ENCODE measurements at places on chromosomes 1 and 21.

DNA sequence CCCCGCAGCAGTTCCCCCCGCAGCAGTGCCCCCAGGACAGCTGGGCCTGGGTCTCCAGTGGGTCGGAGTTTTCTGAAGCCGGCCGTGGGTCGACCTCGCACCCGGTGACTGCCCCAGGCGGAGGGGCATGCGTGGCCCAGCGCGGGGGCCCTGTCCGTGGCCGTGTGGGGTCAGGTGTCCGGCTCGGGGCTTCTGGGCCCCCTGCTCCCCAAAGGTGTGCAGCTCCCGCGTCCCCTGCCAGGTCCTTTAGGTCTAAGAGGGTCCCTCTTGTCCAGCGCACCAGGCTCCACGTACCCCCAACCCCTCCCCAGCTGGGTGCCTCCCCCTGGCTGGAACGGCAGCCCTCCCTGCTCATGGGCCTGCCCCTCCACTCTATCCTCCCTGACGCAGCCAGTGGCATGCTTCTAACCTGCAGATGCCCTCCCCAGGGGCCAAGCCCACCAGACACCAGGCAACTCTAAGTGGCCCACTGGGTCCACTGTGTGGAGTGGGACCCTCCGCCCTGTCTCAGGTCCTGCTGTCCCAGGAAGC lies 5.9 kb upstream of the HES4 start:
- no peak for DNase-seq

DNA sequence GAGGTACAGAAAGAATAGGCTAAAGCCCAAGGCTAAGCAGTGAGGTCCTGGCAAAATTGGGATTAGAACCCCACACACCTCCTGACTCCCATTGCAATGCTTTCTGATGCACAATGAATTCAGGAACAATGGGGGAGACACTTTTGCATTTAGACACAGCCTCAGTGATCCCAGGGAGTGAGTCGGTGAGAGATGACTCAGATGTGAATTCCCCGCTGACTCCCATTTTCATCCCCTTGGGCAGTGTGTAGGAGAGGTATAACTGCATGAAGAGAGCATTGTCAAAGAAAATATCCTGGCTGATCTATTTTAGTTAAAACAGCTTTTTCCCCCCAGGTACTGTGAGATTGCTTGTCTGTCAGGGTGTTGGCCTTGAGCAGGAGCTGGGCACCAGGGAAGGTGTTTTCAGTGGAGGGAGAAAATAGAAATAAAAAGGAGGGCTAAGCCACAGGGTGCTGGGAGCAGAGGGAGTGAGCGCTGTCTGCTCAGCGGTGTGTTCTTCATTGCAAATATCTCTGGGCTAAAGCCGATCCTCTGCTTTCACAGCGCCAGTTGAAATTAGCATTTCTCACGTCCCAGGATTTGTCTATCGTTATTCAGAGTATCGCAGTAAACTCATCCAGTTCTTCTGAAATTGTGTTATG lies 247.7 kb upstream of the PTBP2 start:
- no peak for DNase-seq

- DNase-seq: no peak
Observed at GRCh38 chr21:14554948-14555347, 8.8 kb upstream of the SAMSN1 start.

- no peak for DNase-seq
Observed at GRCh38 chr1:24657781-24658180, 14.7 kb downstream of the SRRM1 start.

- no peak for DNase-seq
Observed at GRCh38 chr1:214327514-214327913, 46.6 kb downstream of the SMYD2 start.

DNA sequence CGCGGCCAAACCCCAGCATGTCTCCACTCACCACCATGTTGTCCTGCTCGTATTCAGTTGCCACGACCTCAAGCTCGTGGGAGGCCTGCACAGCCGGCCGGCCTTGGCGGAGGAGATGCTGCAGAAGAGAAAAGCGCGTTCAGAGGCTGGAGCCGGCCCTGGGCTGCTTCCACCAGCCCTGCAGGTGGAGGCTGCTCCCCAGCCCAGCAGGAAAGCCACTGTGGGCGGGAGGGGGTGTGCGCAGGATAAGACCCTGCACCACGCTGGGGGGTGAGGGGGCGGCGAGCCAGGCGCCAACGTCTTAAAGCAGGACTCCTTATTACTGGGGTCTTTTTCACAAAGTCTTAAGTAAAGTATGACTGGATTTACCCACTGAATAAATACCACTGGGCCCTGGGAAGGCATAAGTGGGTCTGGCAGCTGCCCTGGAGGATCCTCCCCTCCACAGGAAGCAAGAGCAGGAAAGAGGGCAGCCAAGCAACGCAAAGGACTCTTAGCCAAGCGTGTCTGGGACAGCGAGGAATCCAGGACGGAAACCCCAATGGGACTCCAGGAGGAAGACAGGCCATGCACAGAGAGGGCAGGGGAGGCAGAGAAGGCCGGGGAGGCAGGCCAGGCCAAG lies 104.8 kb downstream of the NPHP4 start:
- DNase-seq: no peak

DNA sequence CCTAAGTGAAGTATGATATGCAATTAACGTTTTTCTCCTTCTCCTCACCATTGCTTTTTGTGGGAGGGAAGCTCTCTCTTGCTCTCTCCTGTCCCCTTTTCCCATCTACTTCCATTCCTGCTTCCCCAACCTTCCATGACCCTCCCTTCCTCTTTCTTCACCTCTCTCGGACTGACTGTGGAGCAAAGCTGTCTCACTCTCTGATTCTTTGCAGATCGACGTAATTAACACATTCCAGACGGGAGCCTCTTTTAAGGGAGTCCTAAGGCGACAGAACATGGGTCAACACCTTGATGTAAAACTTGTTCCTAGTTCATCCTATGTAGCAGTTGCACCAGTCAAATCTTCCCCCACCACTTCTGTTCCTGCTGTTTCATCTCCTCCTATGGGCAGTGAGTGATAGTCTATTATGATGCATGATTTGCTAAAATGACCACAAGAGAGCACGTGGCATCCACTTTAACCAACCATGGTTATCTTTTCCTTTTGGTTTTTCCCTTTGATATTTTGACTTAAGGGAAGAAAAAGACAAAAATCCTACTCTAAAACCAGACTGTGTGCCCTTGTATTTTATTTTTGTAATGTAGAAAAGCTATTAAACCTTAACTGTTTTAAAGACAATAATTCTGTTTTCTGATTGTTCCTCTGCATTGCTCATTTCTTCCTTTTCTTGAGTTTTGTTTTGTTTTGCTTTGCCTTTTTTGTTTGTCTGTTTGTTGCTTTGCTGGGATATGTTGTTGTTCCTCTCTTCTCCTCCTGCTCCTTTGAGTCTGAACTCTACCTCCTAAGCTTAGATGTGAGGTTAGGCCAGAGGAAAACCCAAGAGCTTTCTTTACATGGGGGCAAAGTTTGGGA lies 31.7 kb upstream of the LAX1 start:
- no peak for DNase-seq

DNA sequence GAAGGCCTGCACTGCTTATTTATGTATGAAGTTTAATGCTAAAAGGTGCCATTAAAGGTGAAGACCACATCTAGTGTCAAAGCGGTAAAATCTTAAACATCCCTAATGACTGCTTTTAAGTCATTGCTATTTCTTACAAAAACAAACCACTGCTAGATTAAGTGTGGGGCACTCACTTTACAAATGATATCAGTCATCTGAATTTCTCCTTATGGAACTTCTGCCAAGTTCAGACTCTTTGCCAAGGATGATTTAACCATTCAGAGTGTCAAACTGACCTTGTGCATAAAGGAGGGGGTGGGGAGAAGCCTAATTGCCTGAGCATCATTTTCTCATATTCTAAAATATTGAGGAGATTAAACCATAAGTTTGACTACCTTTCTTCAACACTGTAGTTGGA lies 271.5 kb downstream of the TGFB2 start:
- no peak for DNase-seq

- no peak for DNase-seq
Observed at GRCh38 chr21:14210738-14211137, at the start of gene LIPI. LIPI (minus strand) TSS chr21:14210955; CDS start chr21:14210845, 110 bp downstream.

DNA sequence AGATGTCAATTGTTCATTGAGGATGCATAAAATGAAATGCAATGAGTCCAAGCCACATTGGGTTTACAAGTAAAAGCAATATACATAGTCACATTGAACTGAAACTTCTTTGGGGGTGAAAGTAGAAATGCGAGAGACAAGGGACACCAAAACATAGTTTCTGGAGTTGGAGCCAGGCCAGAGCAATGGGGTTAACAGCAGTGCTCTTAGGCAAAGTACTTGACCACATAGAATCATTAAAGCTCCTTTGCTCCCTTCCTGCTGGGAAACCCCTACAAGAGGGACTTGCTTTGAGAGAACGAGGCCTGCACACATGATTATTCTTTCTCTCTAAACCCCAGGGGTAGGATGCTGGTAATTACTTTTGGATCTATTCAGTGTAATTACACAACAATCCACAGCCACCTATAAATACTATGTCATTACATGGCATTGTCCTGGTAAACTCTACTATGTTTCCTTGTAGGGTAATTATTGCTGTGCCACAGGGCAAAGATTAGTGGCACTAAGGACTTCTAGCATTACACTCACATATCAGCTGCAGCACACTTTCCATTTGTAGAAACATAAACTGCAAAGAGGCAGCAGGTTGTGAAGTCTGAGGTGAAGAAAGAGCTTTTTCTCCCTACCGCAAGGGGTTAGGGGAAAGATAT lies 421.6 kb upstream of the PBX1 start:
- no peak for DNase-seq

DNA sequence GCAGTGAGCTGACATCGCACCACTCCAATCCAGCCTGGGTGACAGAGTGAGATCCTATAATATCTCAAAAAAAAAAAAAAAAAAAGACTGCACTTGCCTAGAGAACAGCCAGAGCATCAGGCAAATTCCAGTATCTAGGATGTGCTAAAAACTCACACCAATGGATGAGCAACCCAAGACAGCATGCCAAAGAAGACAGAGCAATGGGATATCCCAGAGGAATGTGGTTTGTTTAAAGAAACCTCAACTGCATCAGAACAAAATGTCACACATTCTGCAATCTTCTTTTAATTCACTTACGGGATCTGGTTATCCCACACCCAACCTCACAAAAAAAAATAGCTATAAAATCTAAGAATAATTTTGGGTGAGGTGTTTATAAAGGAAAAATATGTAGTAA lies 7.3 kb downstream of the KCNH1 start:
- DNase-seq: no peak

- no peak for DNase-seq
Observed at GRCh38 chr1:171037626-171038025, 53.1 kb upstream of the FMO3 start.

- DNase-seq: no peak
Observed at GRCh38 chr1:181113059-181113641, 24.6 kb downstream of the IER5 start.

DNA sequence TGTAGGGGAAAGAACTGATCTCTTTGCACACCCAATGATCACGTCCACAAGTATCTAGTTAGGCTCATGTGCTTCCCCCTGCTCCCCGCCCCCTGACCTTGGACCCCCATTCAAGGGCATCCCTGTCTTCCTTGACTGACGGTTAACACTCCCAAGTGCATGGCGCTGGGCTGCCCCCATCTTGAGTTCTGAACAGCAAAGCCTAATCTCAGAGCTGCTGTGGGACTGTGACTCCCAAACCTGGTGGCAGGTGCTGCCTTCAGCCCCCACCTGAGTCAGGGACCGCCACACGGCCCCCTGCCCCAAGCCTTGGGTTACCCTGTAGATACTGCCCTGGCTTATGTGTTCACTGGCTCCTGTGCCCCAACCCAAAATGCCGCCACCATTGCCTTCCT lies 925 bp downstream of the TNNI1 start:
- DNase-seq: no peak

DNA sequence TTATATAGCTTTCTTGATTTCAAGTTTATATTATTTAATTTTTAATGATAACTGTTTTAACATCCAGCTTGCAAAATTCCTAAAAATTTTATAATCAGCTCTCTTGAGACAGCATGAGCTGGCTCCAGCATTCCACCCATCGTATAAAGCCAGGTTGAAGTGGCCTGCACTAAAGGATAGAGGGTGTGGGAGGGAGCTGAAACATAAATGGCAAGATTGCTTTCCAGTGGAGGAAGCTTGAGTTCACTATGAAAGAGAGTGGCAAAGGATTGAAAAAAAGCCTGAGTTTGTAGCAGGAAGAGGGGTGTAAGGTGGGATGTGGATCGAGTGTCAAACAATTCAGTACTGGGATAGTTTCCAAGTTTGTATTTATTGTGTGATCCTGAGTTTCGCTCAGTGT lies 48.5 kb upstream of the ZNF644 start:
- no peak for DNase-seq

DNA sequence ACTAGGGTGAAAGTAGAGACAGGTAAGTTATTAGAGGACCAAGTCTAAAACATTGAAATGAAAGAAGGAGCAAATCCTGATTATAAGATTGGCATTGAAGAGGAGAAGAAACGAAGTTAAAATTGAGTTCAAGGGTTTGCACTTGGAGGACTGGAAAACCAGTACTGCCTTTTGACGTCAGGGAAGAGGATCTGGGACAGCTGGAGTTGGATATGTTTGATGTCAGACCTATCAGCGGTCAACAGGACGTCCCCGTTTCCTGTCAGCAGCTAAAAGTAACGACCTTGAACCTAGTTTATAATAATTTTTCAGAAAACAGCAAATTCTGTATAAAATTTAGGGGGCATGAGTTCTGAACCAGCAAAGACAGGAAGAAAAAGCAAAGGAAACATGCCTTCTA lies 1.2 kb upstream of the NID1 start:
- DNase-seq: no peak

DNA sequence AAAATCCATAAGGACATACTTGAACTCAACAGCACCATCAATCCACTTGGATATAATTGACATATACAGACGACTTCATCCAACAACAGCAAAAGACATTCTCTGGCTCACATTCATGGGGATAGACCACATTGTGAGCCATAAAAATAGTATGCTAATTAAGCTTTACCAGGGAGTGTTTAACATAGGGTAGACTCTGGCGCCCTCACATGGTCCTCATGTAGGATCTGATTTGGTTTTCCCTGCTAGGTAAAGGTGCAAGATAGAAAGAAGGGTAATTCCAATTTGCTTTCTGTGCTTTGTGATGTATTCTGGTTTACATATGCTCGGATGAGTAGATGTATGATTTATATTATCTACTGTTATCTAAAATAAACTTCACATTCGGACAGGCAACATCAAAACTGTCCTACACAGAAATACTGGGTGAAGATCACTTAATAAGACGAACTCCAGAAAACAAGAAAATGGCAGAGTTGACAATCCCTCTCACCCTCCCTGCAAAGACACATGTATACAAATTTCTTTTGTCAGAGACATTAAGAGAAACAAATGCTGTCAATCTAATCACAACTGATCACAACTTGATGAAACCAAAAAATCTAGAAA lies 27.7 kb downstream of the CR1L start:
- DNase-seq: peak; percentile 28

DNA sequence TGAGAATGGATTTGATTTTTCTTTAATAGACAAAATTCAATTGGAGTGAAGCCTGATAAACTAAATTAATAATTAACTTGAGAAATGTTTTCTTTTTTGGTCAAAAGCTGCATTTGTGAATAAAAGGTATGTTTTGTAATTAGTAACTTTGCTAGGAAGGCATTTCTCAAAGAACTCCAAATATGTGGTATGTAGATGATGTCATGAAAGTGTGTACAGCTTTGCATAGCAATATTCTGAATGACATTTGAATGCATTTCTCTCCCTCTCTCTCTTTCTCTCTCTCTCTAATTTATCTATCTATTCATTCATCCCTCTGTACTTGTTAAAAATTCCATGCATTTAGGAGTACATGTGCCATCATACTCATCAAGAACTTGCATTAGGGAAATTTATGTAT lies 109.1 kb upstream of the ADAMTS5 start:
- DNase-seq: no peak

Data from GM10248 (cell line).